Left kidney (tissue), 8 donors: ENCODE measurements at places on chromosomes 11 and 22. TPM values are rescaled to one million over a fixed set of nuclear protein-coding genes. Genes with fewer than 3 reads are reported as not detected.
A peak's percentile ranks its signal among the peaks of the same experiment; 100 is the strongest.

GRCh38 chr11:124170801-124171586, 12.2 kb upstream of the OR10D3 start:
- no peak for DNase-seq

- no peak for DNase-seq
These were observed 2.4 kb upstream of the PACS1 start for GRCh38 chr11:66067640-66068039.

DNA sequence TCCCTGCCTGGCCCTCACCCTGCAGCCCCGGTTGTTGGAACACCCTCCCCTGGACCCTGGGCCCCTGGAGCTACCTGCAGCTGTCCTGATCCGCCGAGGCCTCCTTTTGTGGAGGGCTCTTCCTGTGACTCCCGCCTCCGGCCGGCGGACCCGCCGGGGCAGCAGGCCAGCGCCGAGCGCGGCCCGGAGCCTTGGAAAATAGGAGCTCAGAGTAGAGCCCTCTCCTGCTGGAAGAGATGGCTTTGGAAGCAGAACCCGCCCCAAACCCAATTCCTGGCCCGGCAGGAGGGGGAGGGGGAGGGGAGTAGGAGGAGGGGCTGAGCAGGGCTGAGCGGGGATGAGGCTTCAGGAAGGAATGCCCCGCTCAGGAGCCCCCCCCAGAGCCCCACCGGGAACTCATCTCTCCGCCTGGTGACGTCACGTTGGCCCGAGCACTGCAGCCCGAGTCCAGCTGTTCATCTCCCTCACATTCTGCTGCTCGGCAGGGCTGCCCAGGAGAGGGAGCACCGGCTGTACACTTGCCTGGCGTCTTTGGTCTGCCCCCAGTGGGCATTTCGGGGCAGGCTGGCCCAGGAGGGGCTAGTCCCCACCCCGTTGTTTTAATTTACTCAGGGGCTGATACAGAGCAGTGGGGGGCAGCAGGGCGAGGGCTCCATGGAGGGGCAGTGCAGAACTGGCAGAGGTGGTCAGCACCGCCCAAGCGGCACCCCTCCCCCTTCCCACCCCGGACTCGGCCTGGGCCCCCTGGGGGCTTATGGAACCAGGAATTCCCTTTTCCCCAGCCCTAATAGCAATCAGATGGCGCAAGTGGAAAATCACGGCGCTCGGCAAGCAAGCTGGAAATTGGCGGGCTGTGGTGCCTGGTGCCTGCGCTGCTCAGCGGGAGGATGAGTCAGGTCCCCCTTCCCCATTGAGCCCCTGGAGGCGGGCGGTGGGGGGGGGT, at the start of gene MRGPRF:
Gene MRGPRF (minus strand): TSS at position 238 of the 943 bp plus-strand sequence. CDS start 3,345 bp downstream, outside the sequence.
- DNase-seq: no peak

GRCh38 chr11:256952-257737, 20.4 kb downstream of the PSMD13 start:
- DNase-seq: no peak

DNA sequence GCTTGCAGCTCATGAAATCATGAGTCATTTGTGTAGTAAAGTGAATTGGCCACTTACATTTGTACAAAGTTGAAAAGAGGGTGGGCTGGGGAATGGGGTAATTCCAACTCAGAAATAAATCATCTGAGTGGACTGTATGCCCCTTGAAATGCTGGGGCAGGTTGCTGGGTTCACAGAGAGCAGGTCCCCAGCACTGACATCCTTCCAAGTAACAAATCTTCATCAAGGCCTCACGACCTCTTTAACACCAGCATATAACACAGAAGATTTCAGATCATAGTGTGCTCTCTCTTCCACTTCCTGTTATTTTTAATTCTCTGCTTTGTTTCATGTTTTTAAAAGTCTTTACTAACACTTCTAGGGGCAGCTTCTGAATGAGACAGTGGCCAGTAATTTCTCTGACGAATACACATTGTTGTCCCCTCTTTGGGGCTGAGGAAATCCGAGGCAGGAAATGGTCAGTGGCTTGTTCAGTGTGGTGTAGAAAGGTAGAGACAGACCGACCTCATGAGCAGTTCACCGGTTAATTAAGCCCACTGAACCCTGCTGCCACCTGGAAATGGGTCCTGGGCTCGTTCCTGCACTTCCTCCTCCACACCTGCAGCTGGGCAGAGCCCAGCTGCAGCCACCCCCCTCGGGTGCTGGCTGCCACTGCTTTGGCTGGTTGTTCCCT, 127.7 kb downstream of the MAML2 start:
- no peak for DNase-seq

GRCh38 chr11:102806296-102806695, 8.3 kb upstream of the MMP1 start:
- no peak for DNase-seq

GRCh38 chr11:25566298-25567200, 765.4 kb upstream of the ANO3 start:
- DNase-seq: no peak

GRCh38 chr22:36079041-36079440, 50.4 kb upstream of the RBFOX2 start:
- no peak for DNase-seq

DNA sequence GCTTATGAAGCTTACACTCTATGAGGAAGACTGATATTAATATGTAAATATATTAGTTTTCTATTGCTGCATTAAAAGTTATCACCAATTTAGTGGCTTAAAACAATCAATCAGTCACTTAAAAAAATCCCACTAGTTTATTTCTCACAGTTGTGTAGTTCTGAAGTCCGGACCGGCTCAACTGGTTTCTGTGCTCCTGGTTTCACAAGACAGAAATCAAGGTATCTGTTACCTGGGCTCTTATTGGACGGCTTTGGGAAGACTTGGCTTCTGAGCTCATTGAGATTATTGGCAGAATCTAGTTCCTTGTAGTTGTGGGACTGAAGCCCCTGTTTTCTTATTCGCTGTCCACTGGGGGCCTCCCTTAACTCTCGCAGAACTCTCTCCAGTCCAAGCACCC, 343.0 kb downstream of the RAB38 start:
- DNase-seq: peak; percentile 4

DNA sequence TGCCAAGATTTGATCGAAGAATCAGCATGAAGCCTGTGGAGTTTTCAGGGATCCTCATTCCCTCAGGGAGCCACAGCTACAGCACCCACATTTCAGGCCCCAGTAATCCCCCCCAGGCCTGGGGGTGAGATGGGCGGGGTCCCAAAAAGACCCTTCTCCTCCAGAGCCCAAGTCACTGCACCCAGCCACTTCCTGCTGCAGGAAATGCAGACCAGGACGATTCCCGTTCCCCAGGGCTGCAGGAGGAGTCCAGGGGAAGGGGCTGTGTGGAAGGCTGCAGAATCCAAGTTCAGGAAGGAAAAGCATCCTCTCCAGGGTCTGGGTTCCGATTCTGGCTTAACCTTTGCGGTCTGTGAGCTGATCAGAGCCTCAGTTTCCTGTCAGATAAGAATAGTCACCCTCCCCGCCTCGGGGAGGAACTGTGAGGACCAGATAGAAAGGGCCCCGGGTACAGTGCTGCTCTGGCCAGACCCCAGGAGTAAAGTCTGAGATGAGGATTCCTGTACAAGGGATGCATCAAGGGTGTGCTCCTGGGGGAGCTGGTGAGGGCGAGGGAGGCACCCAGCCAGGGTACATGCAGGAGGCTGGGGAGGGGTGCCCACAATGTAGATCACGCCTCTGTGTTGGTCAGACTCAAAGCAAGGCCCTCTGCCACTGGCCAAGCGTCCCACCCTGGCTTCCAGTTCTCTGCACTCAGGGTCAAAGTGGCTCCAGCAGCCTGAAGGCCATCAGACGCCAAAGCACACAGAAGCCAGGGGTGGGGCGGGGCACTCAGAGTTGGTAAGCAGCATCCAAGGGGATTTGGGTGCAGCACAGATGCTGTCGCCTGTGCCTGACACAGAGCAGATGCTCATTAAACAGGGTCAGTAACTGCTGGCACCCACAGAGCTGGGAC, 30.1 kb upstream of the TP53I11 start:
- DNase-seq: no peak

DNA sequence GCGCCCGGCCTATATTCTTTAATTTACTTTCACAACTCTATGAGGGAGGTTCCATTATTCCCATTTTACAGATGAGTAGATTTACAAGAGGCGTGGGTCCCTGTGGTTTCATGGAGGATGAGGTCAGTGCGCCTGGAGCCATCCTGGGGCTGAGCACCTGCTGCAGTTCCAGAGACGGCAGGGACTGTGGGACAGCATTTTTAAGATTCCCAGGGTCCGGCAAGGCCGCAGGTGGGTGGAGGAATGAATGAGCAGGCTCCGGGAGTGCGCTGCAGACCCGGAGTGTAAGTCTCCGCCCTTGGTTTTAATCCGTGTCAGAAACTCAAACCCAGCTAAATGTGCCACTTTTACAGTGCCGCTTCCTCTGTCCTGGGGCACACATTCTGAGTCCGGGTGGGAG, 4.1 kb upstream of the CHRM1 start:
- no peak for DNase-seq

DNA sequence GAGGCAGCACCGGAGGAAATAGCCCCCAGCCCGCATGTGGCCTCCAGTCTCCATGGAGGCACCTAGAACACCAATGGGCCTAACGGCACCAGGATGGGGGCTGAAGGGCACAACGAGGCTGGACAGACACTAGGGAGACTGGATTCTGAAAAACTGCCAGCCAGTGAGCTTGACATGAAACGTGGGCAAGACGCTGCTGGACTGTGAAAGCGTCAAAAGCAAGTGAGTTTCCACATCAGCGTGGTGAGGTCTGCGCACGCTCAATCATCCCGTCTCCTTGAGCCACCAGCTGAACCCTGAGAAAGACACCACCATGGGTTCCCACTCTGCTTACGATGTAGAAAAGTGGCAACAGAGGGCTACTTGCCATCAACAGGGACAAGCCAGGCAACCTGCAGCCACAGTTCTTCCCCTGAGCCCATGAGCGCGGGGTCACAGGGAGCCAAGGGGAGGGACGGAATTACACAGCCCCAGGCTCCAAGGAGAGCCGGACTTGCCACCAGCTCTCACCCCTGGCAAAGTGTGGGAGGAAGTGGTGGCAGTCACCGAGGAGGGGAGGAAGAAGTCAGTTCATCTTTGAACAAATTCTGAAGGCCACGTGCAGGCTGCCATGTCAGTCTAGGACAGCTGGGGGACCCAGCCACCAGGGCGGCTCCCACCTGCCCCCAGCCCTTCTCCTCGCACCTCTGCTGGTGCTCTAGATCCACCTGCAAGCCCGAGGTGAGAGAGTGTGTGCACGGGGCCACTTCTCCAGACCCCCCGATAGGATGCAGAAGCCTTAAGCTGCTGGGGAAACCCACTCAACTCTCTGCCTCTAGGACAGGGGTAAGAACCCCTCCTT, 131.1 kb downstream of the MPPED1 start:
- DNase-seq: no peak

GRCh38 chr11:120197251-120197891, 13.5 kb upstream of the OAF start:
- peak; percentile 87 for DNase-seq

- DNase-seq: no peak
These were observed 196.5 kb downstream of the TENM4 start for GRCh38 chr11:79244241-79244772.

DNA sequence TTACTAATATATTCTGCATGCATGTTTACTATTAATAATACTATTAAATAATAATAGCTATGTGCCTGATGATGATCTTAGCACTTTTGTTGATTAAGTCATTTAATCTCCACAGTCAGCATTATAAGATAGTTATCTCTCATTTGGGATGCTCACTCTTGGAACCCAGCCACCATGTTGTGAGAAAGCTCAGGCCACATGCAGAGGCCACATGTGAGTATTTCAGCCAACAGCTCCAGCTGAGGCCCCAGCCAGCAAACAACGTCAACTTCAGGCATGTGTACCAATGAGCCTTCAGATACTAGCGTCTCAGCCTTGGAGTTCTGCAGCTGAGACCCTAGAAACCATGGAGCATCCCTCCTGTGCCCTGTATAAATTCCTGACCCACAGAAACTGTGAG, 798.1 kb upstream of the LRRC4C start:
- no peak for DNase-seq

- no peak for DNase-seq
These were observed 63.7 kb downstream of the HIPK3 start for GRCh38 chr11:33320814-33321330.

- DNase-seq: no peak
These were observed 35.2 kb upstream of the RRM1 start for GRCh38 chr11:4059424-4059823.

DNA sequence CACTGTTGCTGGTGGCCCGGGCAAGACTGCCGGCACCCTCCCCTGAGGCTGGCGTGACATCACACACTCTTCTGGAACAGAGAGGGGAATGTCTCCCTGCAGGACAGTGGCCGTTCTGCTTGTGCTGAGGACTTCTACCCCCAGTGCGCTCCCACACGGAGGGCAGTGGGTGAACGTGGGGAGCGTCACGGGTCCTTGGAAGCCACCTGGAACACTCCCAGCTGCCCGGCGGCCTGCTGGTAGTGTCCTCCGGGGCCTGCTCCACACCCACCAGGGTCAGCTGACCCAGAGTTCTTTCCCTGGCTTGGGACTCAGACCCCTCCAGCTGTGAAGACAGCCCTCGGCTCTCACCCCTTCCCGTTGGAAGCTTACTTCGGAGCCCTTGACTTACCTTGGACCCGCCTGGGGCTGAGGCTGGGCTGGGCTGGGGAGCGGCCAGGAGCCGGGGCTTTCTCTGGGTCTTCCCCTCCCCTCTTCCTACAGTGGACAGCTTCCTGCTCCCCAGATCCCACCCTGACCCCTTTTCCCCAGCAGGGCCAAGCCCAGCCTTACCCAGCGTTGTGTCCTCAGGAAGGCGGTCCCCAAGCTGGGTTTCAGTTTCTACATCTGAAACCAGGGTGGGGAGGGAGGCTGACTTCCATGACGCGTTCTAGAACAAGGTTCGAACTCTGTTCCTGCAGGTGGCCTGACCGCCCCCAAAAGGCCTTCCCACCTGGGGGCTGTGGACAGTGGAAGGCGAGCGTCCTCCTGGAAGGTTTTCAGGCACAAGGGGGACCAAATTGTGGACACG, 14.8 kb upstream of the GAL start:
- no peak for DNase-seq

- no peak for DNase-seq
These were observed 50.4 kb downstream of the ST3GAL4 start for GRCh38 chr11:126405906-126406305.

GRCh38 chr11:23425381-23425780, 565.1 kb upstream of the CCDC179 start:
- no peak for DNase-seq

- no peak for DNase-seq
These were observed 145.9 kb downstream of the ELP4 start for GRCh38 chr11:31655483-31655882.

DNA sequence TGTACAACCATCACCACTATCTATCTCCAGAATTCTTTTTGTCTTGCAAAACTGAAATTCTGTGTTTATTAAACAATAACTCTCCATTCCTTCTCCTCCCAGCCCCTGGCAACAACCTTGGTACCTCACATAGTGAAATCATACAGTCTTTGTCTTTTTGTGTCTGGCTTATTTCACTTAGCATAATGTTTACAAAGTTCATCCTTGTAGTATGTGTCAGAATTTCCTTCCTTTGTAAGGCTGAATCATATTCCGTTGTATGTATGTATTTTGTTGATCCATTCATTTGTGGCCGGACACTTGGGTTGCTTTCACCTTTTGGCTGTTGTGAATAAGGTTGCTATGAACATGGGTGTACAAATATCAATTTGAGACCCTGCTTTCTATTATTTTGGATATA, 243.7 kb upstream of the TBCEL start:
- no peak for DNase-seq

- DNase-seq: no peak
These were observed 35.5 kb upstream of the ST14 start for GRCh38 chr11:130124096-130124495.

The IL10RA gene
- polyA plus RNA-seq: 2.1 TPM

The SPON1 gene
- 76.3 TPM for polyA plus RNA-seq

The FANCF gene
- polyA plus RNA-seq: 18.4 TPM

The BATF2 gene
- 3.2 TPM for polyA plus RNA-seq

The OR6T1 gene
- not detected for polyA plus RNA-seq

The KCNA4 gene
- polyA plus RNA-seq: 0.13 TPM

The C11orf97 gene
- polyA plus RNA-seq: 0.20 TPM
